Pancreas (tissue), 10 donors: ENCODE measurements at places on chromosomes 4 and X. TPM values are rescaled to one million over a fixed set of nuclear protein-coding genes. Genes with fewer than 3 reads are reported as not detected.

Gene SH3TC1
- 12.5 TPM for total RNA-seq

Gene CFAP47
- 0.09 TPM for total RNA-seq

Gene ARAP2
- total RNA-seq = 8.0 TPM

Gene MAGEA2B
- total RNA-seq = not detected

Gene PLAC8
- 1.9 TPM for total RNA-seq

Gene REELD1
- 0.47 TPM for total RNA-seq

Gene GAGE12E
- not detected for total RNA-seq

Gene LIMCH1
- total RNA-seq = 18.5 TPM

Gene SSX2B
- not detected for total RNA-seq

Gene PF4V1
- not detected for total RNA-seq

GRCh38 chr4:86633854-86634253 is 39.7 kb downstream of the PTPN13 start:
- no peak for DNase-seq
- H3K36me3 ChIP-seq = no peaks in the 10 kb centered on the region
- no peaks in the 10 kb centered on the region for H3K4me1 ChIP-seq
- no peak overlapping the region for H3K27ac ChIP-seq
- H3K4me3 ChIP-seq = no peak overlapping the region
- H3K27me3 ChIP-seq = no peaks in the 10 kb centered on the region

DNA sequence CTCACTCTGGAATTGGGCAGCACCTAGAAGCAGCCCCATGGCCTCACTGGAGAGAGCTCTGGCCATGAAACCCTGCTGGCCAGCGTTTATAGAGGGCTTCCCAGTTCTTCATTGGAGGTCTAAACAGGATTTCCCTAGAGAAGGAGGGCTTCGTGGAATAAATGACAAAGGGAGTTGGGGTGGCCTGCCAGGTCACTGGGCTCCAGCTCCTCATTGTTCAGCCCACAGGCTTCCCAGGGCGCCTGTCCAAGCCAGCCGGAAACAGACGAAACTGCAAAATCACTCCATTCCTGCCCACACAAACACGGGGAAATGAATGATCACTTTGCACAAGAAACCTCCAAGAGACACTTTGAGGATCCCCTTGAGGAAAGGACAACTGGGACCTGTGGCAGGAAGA is 189.7 kb downstream of the TSPAN5 start:
- H3K36me3 ChIP-seq = no peaks in the 10 kb centered on the region
- H3K27ac ChIP-seq = no peak overlapping the region
- no peaks in the 10 kb centered on the region for H3K4me1 ChIP-seq
- H3K4me3 ChIP-seq = no peak overlapping the region

DNA sequence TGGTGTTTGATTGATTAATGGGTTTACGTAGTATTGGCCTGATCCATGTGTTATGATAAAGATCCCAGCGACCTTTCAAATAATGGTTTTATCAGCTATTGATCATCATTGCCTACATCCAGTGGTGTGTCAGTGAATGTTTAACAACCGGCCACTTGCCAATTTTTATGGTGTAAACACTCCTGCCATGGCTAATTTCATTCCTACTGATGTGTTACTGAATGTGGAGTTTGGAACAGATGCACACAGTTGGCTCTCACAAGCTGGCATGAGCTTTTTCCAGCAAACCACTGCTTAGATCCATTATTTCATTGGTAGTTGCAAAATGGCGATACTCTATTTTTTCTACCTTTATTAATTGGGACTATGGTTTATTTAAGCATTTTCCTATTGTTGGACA is 139.9 kb downstream of the REPS2 start:
- no peaks in the 10 kb centered on the region for H3K4me1 ChIP-seq
- H3K27me3 ChIP-seq = peaks cover 9% of the 10 kb centered on the region

GRCh38 chr4:138865765-138866164 is 149.8 kb upstream of the NOCT start:
- no peak for DNase-seq
- no peaks in the 10 kb centered on the region for H3K27me3 ChIP-seq
- no peaks in the 10 kb centered on the region for H3K36me3 ChIP-seq
- no peaks in the 10 kb centered on the region for H3K4me1 ChIP-seq
- H3K27ac ChIP-seq = no peak overlapping the region

- no peaks in the 10 kb centered on the region for H3K4me1 ChIP-seq
- no peak overlapping the region for H3K4me3 ChIP-seq
- no peak overlapping the region for H3K27ac ChIP-seq
- no peak for DNase-seq
- H3K27me3 ChIP-seq = no peaks in the 10 kb centered on the region
These were observed 15.3 kb upstream of the PDGFRA start for GRCh38 chr4:54213761-54214160.

DNA sequence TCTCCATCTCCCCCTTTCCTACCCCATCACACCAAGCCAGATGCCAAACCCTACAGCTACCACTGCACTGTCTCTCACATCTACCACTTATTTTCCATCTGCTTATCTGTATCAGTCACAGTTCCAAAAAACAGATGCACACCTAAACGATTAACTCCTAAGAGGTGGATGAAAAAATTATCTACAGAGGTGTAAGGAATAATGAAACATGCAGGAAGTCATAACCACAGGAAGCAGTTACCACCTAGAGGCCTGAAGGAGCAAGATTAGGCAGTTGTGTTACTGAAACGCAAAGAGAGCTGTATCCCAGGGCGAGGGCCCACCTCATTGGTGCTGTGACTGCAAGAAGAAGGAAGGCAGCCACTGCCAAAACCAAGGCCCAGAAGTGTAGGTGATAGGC is 87.8 kb upstream of the FAM241A start:
- no peak overlapping the region for H3K27ac ChIP-seq
- DNase-seq = no peak
- H3K36me3 ChIP-seq = no peaks in the 10 kb centered on the region
- no peaks in the 10 kb centered on the region for H3K4me1 ChIP-seq

- H3K27me3 ChIP-seq = no peaks in the 10 kb centered on the region
- H3K4me1 ChIP-seq = no peaks in the 10 kb centered on the region
- no peak overlapping the region for H3K27ac ChIP-seq
- no peaks in the 10 kb centered on the region for H3K36me3 ChIP-seq
- no peak overlapping the region for H3K4me3 ChIP-seq
These were observed 64.7 kb downstream of the INTS6L start for GRCh38 chrX:135585153-135585552.

DNA sequence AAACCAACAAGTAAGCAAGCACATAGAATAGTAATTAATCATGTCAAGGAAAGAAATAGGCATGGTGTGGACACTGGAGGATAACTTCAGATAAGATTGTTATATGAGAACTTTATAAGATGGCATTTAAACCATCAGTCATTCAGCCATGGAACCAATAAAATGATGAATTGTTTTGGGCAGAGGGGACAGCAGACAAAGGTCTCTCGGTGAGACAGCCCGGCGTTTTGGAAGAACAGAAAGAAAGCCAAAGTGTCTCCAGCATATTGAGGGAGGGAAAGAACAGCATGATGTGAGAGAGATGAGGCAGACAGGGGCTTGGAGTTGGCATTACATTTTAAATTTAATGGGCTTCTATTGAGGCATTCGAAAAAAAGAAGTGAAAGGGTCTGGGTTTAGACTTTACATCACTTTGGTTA is 883 bp upstream of the PPM1K start:
- peak overlapping the region; percentile 99 for H3K27ac ChIP-seq
- peaks cover 30% of the 10 kb centered on the region for H3K4me1 ChIP-seq
- no peaks in the 10 kb centered on the region for H3K36me3 ChIP-seq

- H3K4me3 ChIP-seq = no peak overlapping the region
- no peak for DNase-seq
- no peaks in the 10 kb centered on the region for H3K36me3 ChIP-seq
- no peak overlapping the region for H3K27ac ChIP-seq
- H3K27me3 ChIP-seq = no peaks in the 10 kb centered on the region
- H3K4me1 ChIP-seq = no peaks in the 10 kb centered on the region
These were observed 32.7 kb upstream of the NKRF start for GRCh38 chrX:119638725-119639471.

DNA sequence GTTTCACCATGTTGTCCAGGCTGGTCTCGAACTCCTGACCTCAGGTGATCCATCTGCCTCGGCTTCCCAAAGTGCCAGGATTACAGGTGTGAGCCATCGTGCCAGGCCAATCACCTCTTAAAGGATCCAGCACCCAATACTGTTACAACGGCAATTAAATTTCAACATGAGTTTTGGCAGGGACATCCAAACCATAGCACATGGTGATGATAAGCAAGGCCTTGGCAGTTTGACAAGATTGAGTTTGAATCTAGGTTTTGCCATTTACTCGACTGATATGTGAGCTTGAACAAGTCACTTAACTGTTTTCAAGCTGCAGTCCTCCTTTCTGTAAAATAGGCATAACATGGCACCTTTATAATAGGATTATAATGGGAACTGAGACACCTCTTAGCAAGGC is 84.1 kb downstream of the GPR82 start:
- no peak for DNase-seq
- H3K36me3 ChIP-seq = no peaks in the 10 kb centered on the region
- H3K27me3 ChIP-seq = no peaks in the 10 kb centered on the region
- H3K27ac ChIP-seq = no peak overlapping the region

- no peaks in the 10 kb centered on the region for H3K27me3 ChIP-seq
- H3K4me1 ChIP-seq = no peaks in the 10 kb centered on the region
- no peak overlapping the region for H3K4me3 ChIP-seq
- no peak overlapping the region for H3K27ac ChIP-seq
These were observed 135.7 kb upstream of the MAMLD1 start for GRCh38 chrX:150227321-150227860.

- H3K4me3 ChIP-seq = no peak overlapping the region
- DNase-seq = no peak
- H3K27me3 ChIP-seq = no peaks in the 10 kb centered on the region
- no peak overlapping the region for H3K27ac ChIP-seq
These were observed 449.6 kb upstream of the FAM241A start for GRCh38 chr4:111695677-111696076.

GRCh38 chrX:126165721-126166461 is at the start of gene DCAF12L2:
Gene DCAF12L2, minus strand, starts transcription at chrX:126166289. Its CDS starts 365 bp downstream, at chrX:126165924.
- H3K36me3 ChIP-seq = no peaks in the 10 kb centered on the region
- H3K4me3 ChIP-seq = no peak within 1 kb of the TSS
- H3K4me1 ChIP-seq = no peaks in the 10 kb centered on the region
- DNase-seq = peak; percentile 66

- H3K4me3 ChIP-seq = no peak overlapping the region
- DNase-seq = no peak
- no peak overlapping the region for H3K27ac ChIP-seq
- H3K27me3 ChIP-seq = no peaks in the 10 kb centered on the region
- H3K4me1 ChIP-seq = no peaks in the 10 kb centered on the region
- no peaks in the 10 kb centered on the region for H3K36me3 ChIP-seq
These were observed 1.4 kb downstream of the TMLHE start for GRCh38 chrX:155611302-155611701.

- no peaks in the 10 kb centered on the region for H3K4me1 ChIP-seq
- H3K4me3 ChIP-seq = no peak overlapping the region
- H3K27me3 ChIP-seq = no peaks in the 10 kb centered on the region
- no peak overlapping the region for H3K27ac ChIP-seq
- no peaks in the 10 kb centered on the region for H3K36me3 ChIP-seq
- DNase-seq = no peak
These were observed 159.0 kb downstream of the DCLK2 start for GRCh38 chr4:150237110-150237872.

GRCh38 chr4:145635117-145635516 is 15.9 kb downstream of the MMAA start:
- H3K36me3 ChIP-seq = no peaks in the 10 kb centered on the region
- H3K27ac ChIP-seq = no peak overlapping the region
- DNase-seq = no peak

- no peaks in the 10 kb centered on the region for H3K36me3 ChIP-seq
- H3K27ac ChIP-seq = no peak overlapping the region
- no peaks in the 10 kb centered on the region for H3K4me1 ChIP-seq
- H3K4me3 ChIP-seq = no peak overlapping the region
- no peak for DNase-seq
These were observed 45.2 kb upstream of the DACH2 start for GRCh38 chrX:86103061-86103460.

- DNase-seq = no peak
- no peak overlapping the region for H3K4me3 ChIP-seq
- H3K27me3 ChIP-seq = peaks cover 4% of the 10 kb centered on the region
These were observed 120.4 kb downstream of the PCDH7 start for GRCh38 chr4:30840571-30840970.

- no peak overlapping the region for H3K4me3 ChIP-seq
- H3K27me3 ChIP-seq = no peaks in the 10 kb centered on the region
- H3K27ac ChIP-seq = no peak overlapping the region
- H3K4me1 ChIP-seq = no peaks in the 10 kb centered on the region
- H3K36me3 ChIP-seq = no peaks in the 10 kb centered on the region
These were observed 29.2 kb downstream of the GRID2 start for GRCh38 chr4:92333016-92333415.

GRCh38 chr4:31518796-31519250 is 798.7 kb downstream of the PCDH7 start:
- H3K27ac ChIP-seq = no peak overlapping the region
- H3K4me3 ChIP-seq = no peak overlapping the region
- H3K27me3 ChIP-seq = no peaks in the 10 kb centered on the region
- no peak for DNase-seq
- H3K36me3 ChIP-seq = no peaks in the 10 kb centered on the region

DNA sequence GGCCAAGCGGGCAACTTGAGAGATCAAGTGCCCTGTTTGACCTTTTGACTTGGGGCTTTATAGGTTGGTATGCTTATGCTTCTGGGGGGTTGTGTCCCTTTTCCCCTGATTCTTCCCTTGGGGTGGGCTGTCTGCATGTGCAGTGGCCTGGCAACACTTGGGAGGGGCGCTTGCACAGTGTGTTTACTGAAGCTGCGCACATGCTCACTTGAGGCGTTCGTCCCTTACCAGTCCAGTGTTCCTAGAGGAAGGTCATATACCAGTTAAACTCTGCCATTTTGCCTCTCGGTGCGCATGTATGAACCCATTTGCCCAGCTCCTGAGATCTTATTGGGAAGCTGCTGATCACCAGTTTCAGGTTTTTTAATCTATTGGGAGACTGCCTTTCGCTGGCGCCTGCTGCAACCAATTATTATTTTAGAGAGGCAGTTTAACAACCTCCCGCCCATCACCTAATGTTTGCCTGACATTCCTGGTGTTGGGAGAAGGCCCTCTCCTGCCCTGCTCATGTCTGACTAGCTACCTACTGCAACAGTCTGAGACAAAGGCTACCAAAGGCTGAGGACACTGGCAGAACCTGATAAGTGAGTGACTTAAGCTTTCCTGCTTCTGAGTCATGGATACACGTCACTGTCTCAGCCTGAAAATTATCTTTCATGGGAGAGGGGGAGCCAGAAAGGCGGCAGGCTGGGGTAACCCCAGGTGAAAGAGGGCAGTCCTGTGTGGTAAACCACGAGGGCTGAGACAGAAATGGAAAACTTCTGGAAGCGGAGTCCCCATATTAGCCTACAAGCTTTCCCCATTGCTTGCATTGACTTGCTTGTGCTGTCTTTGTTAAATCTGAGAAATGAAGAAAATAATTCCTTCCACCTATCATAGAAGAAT is 97.6 kb downstream of the CPE start:
- H3K27ac ChIP-seq = no peak overlapping the region
- no peaks in the 10 kb centered on the region for H3K4me1 ChIP-seq
- no peaks in the 10 kb centered on the region for H3K27me3 ChIP-seq
